ENCODE measurements at places on chromosomes 4 and X.
A peak's percentile ranks its signal among the peaks of the same experiment; 100 is the strongest.

DNA sequence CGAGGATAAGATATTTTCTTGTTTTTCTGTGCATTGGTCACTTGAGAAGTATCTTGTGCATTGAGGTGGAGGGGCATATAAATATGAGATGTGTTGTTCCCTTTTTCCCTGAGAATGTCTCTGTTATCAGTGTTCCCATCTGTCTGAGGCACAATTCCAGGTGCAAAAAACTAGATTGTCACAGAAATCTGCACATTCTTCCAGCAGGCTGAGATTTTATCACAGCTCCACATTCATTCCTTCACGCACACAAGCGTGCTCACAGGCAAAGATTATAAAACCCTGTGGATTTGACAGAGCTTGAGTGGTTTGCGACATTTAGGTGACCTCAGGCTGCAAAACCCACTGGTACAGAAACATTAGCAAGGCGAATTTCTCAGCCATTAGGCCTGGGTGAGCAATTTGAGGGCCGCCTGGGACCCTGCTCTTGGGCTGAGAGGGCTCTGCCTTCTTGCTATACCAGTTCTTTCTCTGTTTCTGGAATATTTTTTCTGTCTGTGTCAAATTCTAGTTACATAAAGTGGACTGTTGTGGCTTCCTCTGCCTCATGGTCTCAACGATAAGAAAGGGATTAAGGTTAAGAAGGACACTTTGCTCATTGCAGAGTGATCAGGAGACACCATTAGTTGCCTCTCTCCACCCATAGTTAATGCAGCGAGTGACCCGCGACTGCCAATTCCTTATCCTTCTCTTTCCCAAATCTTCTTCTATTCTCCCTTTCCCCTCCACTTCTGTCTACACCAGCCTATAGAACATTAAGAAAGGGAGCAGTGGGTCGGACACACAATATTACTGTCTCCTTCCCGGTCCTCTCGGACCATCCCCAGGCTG, 86.7 kb upstream of the C1QTNF7 start:
- DNase-seq: no peak

GRCh38 chr4:47383829-47384427, 79.6 kb downstream of the COMMD8 start:
- DNase-seq: peak; percentile 27

DNA sequence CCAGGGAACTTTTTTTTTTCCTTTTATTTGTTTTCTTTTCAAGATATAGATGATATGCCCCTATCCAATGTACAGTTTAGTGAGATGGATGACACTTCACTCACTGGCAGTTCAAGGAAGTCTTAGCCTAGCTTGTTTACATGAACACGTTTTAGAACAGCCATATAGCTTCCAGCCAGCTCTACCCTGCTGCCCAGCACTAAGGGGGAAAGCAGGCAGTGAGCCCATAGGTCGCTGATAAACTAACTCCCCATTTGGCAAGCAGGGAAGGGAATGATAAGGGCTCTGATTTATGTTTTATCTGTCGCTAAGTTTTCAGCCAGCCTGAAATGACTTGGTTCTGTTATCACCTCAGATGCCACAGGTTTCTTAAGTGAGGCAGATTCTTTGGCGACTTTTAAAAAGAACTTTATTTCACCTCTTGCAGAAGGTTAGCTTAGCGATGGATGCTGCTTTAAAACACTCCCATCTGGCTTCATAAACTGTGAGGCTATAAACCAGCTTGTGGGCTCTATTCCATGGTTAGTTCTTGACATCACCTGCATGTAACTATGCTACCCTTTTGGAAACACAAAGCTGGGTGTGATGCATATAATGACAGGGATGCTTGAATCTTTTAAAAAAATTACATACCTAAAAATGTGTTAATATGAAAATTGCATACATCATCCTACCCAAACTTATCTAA, 348.4 kb downstream of the FBXO8 start:
- DNase-seq: no peak

DNA sequence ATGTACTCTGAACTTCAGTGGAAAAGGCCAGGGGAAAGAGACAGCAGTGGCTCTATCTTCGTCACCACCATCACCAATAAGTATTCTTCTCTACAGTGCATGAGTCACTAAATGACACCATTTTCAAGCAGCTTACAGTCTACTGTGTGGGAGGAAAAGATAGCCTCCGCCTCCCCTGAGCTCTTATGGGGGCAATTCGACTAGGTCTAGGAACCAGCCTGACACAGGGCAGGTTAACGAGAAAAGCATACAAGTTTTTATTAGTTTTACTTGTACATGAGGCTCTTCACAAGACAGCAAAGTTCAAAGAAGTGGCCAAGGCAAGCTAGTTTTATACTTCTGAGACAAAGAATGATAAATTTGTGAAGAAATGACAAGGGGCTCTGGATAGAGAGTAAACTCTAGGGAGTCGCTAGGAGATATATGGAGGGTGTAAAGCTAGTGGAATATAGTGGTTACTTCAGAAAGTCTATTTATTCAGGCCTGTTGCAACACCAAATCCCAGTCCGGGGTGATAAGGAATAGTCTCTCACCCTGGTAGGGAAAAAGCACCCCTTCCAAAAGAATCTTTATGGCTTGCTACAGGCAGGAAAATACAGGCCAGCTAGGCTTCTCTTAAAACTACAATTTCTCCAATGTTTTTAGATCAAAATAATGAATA, 49.7 kb downstream of the SCD5 start:
- DNase-seq: no peak

- no peak for DNase-seq
These were observed 37.2 kb downstream of the MTM1 start for GRCh38 chrX:150605603-150606002.

GRCh38 chr4:21915761-21916160, 32.8 kb downstream of the KCNIP4 start:
- no peak for DNase-seq

DNA sequence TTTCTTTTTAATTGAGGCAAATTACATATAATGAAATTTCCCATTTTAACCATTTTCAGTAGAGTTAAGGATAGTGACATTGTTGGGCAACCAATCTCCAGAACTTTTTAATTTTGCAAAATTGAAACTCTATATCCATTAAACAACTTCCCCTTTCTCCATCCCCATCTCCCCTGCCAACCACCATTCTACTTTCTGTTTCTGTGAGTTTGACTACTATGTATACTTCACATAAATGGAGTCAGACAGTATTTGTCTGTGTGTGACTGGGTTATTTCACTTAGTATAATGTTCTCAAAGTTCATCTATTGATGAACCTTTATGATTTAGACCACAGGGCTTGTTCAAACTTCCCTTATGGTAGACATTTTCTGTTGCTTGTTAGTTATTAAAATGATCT, 364.5 kb upstream of the MAD2L1 start:
- DNase-seq: no peak

DNA sequence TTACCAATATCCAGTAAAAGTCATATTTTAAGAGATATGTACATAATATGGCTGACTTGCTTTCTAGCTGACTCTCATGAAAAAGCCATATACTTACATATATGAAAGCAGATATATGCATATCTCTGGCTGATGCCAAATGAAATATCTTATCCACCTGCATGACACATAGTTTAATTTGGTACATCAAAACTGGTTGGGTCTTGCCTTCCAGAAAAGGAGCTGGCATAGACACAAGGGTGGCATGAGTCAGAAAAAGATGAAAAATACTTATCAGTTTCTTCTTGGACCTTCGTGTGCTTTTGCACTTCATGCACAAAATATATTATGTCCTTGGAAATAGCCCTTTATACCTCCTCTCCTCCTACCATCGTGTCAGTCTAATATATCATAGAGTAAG, 32.1 kb downstream of the TIGD4 start:
- no peak for DNase-seq

DNA sequence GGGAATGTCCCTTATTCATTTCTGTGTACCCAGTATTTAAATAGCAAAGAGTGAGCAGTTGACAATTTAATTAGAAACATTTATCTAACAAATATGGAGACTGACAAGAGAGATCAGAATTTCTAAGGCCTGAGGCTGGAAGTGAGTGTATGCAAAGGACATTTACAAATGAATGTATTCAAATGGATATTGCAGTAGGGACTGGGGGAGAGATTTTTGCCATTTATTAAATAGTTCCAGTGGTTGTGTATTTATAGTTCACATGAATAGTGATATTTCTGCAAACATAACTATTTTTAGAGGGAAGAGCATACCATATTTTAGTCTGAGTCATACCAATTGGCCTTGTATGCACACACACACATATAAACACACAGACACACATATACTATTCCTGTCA, 592.4 kb downstream of the GLUD2 start:
- DNase-seq: no peak

GRCh38 chrX:100695991-100696390, 35.9 kb downstream of the SYTL4 start:
- DNase-seq: no peak

- DNase-seq: no peak
These were observed 42.5 kb downstream of the RTL5 start for GRCh38 chrX:72089254-72089653.

- DNase-seq: no peak
These were observed 1118.1 kb upstream of the PABPC4L start for GRCh38 chr4:135319685-135320084.

DNA sequence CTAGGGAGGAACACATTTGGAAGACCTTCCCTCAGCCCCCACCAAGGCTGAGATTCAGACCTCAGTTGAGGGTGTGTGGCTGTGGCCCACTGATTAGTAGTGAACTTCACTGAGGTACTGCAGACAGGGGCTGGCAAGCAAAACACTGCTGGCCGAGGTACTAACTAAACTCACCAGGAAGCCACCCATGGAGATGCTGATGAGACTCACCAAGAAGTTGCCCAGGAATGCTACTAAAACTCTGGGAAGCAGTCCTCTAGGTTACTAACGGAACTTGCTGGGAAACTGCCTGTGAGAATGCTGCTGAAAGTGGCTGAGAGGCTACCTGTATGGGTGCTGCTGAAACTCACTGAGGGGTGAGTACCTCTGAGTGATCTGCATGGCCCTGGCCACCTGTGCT, 372.4 kb upstream of the RPS6KA3 start:
- no peak for DNase-seq

DNA sequence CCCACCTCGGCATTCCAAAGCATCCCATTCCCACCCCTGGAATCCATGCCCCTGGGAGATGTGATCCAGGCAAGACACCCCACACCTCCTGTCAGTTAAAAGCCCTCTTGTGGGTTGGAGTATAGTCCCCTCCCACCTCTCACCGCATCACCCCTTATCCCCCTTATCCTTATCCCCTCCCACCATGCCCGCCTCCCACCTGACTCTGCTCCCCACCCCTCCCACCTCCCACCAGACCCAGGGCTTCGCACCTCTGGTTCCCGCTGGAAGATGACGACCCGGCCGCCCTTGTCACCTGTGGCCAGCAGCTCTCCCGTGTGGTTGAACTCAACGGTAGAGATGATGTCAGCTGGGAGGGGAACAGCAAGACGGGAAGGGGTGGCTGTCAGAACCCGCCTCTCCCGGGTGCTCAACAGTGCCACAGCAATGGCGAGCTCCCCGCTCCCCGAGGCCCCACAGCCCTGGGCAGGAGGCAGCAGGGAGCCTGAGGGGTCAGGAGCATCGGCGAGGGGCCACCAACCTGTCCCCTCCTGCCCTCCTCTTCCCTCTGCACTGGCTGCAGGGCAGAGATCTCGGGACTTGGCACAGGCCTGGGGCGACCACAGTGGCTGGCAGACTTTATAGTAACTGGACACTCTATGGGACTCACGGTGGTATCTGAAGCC, 91.5 kb downstream of the PPP2R2C start:
- DNase-seq: no peak

DNA sequence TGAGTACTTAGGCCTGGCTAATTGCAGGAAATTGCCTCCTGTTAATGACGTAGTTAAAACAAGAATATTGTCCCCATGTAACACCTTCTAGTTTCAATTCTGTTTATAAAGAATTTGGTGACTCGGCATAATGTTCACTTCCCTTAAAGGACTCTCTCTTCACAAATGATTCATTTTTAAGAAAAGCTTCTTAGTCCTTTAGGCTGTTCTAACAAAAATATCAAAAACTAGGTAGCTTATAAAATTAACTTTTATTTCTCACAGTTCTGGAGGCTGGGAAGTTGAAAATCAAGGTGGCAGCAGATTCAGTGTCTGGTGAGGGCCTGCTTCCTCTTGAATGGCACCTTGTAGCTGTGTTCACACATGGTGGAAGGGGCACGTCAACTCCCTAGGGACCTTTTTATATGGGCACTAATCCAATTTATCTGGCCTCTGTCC, 23.8 kb downstream of the COL25A1 start:
- no peak for DNase-seq

GRCh38 chr4:6812766-6813165, 30.2 kb downstream of the KIAA0232 start:
- DNase-seq: no peak

GRCh38 chrX:16587836-16588235, 62.1 kb upstream of the S100G start:
- DNase-seq: no peak

- DNase-seq: no peak
These were observed 6.2 kb upstream of the C4orf50 start for GRCh38 chr4:6024313-6024960.

DNA sequence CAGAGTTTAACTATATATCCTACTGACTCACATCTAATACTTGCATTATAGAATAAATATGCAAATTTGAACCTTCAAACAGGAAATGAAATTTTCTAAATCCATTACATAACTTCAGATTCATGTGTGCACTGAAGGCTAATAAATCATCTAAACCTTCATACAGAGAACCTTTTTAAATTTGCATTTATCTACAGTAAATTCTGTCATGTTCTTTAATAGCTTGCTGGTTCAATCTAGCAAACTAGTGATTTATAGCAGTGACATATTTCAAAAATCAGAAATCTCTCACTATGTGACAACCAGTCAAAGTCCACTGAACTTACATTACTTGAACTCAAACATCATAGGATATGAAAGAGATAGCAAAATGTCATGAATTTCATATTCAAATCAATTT, 65.1 kb downstream of the LRBA start:
- no peak for DNase-seq

DNA sequence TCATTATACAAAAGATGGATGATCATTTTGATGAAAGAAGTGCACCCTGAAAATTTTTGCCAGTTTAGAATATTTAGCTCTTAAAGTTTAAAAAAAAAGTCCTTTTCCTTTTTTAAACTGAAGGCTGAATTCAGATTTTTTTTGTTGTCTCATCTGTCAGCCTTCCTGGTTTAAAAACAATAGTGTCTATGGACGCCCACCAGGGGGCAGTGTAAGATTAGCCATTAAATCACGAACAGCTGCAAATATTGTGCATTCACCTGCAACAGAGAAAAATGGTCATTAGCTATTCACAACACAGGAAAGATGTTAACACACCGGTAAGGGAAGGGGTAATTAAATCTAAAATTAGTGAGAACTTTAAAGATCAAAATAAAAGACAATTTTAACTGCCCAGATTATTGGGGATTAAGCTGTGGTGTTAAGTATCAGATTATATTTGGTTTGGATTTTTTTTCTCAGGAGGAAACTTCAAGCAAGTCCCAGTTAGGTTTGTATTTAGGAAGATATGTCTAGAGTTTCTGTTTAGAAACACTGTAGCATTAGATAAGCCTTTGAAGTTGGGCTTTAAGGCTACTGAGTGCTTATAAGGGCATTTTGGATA, 4.4 kb upstream of the CXorf38 start:
- peak; percentile 74 for DNase-seq
